NCI-H748 treated with DMSO at 0.1 percent for 48 hours (cell line): ENCODE measurements at places on chromosomes 16 and 17.

DNA sequence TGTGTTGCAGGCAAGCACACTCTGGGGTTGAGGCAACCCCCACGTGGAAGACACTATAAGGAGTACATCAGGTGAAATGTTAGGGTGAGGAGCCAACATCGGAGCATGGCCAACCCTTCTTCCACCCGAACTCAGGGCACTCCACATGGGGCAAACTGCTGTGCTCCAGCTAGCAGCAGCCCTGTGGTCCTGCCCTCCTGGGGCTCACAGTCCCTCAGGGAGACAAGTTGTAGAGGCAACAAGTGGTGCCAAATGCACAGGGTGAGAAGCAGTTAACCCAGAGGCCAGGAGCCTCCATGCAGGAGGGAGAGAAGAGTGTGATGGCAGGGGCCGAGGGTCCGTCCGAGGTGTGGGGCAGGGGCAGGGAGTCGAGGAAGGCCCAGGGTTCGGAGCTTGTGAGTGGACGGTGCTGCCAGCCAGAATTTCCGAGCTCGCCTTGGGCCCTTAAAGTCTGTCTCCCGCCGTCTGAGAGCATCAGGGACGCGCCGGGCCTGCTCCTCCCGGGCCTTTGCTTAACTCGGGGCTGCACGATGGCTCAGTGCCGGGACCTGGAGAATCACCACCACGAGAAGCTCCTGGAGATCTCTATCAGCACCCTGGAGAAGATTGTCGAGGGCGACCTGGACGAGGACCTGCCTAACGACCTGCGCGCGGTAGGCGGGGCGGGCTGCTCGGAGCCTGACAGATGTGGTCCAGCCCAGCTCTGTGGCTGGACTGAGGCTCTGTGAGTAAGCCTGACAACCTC is 32.3 kb downstream of the ATPAF2 start:
- no peak for DNase-seq

GRCh38 chr16:58502217-58502921 is 2.4 kb downstream of the NDRG4 start:
- no peak for DNase-seq

DNA sequence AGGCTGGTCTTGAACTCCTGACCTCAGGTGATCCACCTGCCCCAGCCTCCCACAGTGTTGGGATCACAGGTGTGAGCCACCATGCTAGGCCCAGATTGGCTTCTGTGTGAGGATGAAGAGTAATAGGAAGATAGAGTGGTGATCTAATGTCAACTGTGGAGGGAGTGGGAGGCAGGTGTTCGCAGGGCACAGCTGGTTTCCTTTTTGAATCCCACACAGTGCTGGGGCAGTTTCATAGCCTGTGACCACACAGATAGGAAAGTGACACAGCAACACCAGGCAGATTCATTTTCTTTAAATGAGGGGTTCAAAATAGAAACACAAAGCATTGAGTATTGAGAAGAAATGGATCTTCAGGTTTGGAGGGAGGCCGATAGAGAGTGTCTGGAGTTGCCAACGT is 540.3 kb downstream of the WWOX start:
- no peak for DNase-seq

GRCh38 chr16:75089486-75090202 is 26.9 kb downstream of the LDHD start:
- DNase-seq: no peak

DNA sequence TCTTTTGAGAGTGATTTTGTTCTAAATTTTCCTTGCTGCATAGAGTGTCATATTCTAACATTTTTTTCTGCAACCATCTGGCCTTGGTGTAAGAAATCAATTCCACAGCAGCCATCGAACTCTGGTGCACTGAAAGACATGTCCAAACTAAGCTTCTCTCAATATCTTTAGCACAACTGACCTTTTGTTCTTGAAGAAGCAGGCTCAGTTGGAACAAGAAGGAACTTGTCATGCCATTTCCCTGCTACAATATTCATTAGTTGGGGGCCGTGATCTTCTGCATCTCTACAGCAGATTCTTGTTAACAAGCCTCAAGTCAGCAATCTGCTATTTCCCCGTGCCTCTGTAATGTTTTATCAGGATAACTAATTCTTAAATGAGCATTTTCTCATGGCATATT is 1305.6 kb downstream of the CDH11 start:
- no peak for DNase-seq

DNA sequence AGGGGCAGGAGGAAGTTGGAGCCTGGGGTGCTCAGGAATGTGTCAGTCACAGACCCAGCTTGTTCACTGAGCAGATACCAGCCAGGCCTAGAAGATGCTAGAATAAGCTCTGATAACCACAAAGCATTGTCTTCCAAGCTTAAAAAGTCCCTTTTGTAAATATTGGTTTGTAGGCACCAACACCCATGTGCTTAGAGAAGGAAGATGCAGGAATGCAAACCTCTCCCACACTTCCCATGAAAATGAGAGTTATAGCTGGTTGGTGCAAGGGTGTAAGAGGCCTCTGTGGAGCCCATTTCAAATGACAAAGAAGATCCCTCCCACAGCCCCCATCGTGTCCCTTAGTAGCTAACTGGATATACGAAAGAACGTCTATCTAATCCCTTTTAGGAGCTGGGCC is 210.3 kb downstream of the C16orf78 start:
- no peak for DNase-seq

DNA sequence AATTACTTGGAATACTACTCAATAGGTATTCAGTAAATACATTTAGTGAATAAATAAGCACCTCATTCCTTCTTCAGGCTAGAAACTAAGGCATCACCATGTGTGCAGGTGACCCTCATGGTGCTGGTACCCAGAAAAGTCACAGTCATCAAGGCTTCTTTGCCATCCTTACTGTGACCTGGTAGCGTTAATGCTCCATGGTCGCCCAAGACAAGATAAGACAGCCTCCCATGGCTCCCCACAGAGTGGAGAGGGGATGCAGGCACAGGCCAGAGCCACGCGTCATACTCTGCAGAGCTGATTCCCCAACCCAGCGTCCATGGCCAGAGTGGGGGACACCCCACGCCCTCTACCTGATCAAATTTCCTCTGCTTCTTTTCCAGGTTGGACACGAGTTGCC is 73.8 kb downstream of the NDE1 start:
- no peak for DNase-seq

DNA sequence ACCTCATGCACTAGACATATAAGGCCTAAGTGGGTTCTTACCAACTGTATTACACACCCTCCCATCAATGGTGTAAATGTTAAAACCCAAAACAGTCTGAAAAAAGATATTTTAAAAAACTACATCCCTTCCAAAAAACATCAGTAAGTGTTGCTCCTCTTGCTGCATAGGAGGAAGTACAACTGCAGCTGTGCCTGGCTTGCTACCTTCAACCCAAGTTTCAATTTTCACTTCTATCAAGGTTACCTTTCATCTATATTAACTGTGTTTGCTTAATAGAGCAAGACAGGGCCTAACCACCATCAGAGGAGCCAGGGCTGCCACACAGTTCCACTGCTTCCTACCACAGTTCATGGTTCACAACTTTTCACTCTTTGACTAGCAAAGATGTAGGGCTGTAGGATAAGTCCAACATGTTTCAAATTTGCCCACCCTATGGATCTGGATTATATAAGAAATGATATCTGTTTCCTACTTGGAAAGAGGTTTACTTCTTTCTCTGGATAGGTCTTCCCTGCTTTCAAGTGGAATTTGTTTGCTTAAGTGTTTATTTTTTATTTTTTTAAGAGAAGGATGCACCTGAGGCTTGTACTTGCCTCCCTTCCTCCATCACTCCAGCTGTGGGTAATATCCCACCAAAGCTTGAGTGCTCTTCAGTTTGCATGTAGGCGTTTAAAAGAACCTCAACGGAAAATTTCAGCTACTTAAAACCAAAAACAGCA is 56.7 kb downstream of the GRB7 start:
- DNase-seq: no peak

- no peak for DNase-seq
Measured at GRCh38 chr17:81534157-81535006, 6.2 kb downstream of the FSCN2 start.

DNA sequence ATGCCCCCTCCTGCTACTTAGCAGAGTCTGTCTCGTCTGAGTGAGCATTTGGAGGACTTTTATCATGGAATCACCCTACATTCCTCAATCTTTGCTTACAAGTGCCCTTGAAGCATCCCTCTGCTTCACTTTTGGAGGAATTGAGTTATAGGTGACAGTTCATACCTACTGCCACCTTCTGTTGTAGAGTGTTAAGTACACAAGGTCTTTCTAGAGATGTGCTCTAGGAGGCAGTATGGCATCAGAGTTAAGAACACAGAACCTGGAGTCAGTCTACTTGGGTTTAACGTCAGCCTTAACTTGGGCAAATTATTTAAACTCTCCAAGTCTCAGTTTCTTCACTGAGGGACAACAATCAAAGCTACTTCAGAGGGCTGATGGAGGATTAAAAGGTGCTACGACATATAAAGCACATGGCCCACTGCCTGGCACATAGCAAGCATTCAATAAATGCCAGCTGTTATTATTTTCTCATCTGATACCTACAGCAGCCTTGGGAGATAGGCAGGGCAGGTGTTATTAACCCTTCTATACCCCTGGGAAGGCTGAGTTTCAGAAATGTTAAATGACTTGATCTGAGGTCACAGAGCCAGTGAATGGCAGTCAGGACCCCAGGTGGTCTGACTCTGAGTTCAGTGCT is 62.2 kb downstream of the UTP18 start:
- no peak for DNase-seq

GRCh38 chr17:55702150-55702549 is 20.5 kb downstream of the TMEM100 start:
- no peak for DNase-seq

DNA sequence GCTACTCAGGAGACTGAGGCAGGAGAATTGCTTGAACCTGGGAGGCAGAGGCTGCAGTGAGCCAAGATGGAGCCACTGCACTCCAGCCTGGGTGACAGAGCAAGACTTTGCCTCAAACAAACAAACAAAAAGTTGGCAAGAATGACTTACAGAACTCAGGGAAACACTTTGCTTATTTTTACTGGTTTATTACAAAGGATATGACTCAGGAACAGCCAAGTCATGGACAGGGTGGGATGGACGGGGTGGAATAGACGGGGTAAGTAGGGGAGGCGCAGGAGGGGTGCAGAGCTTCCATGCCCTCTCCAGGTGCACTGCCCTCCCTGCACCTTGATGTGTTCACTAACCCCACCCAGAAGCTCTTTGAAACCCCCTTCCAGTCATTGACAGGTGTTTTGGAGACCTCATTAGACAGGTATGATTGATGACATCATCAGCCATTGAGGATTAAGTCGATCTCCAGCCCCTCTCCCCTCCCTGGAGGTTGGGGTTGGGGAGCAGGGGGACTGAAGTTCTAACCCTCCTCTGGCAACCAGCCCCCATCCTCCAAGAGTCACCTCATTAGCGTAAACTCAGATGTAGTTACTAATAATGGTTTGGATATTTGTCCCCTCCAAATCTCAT is 41.3 kb upstream of the ZCCHC14 start:
- no peak for DNase-seq

DNA sequence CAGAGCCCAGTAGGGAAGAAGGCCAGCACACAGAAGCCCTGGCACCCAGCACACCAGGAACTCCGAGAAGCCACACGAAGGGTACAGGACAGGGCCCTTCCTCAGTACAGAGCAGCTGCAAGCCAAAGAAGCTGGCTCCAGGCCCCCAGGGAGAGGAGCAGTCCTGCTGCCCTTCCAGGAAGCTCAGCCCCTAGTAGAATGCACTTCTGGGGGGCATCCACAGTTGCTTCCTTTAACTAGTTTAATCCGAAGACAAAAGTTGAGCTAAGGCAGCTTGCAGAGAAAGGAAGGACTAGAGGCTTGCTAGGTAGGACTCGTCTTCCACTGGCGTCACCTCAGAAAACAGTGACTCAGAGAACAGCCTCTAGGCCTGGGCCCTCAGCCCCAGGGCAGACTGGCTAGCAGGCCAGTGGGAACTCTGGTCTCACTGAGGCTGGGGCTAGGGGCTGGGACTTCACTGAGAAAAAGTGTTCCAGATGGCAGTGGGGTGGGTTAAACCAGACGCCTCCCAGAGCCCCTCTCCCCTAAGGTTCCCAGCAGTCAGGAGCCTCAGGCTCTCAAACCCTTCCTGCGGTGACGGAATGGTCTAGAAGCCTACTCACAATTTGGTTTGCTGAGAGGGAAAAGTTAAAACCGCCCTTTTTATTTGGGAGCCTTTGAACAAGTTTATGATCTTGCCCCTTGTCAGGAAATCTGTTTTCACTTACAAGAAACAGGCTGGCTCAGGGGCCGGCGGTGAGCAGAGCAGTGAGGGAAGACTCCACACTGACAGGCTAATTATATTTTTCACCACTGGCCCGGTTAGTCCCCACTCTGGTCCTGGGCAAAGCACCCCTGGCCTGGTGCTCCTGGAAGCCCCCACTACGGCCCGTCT is 41.4 kb downstream of the ACTG1 start:
- no peak for DNase-seq

GRCh38 chr17:8867361-8867981 is at the start of gene PIK3R6:
Gene PIK3R6, minus strand, starts transcription at chr17:8867674. Its CDS starts 17,880 bp downstream, at chr17:8849794.
- DNase-seq: peak; percentile 50

- no peak for DNase-seq
Measured at GRCh38 chr17:2862197-2862596, 66.0 kb downstream of the RAP1GAP2 start.

DNA sequence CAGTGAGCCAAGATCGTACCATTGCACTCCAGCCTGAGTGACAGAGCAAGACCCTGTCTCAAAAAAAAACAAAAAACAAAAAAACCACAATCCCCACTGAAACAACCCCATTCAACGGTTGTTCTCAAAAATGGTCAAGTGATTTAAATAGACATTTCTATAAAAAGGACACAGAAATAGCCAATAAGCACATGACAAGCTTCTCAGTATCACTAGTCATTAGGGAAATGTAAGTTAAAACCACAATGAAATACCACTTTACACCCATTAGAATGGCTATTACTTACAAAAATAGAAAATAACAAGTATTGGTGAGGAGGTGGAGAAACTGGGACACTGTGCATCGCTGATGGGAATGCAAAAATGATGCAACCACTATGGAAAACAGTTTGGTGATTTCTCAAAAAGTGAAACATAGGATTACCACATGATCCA is 26.6 kb upstream of the MYLK3 start:
- DNase-seq: no peak

DNA sequence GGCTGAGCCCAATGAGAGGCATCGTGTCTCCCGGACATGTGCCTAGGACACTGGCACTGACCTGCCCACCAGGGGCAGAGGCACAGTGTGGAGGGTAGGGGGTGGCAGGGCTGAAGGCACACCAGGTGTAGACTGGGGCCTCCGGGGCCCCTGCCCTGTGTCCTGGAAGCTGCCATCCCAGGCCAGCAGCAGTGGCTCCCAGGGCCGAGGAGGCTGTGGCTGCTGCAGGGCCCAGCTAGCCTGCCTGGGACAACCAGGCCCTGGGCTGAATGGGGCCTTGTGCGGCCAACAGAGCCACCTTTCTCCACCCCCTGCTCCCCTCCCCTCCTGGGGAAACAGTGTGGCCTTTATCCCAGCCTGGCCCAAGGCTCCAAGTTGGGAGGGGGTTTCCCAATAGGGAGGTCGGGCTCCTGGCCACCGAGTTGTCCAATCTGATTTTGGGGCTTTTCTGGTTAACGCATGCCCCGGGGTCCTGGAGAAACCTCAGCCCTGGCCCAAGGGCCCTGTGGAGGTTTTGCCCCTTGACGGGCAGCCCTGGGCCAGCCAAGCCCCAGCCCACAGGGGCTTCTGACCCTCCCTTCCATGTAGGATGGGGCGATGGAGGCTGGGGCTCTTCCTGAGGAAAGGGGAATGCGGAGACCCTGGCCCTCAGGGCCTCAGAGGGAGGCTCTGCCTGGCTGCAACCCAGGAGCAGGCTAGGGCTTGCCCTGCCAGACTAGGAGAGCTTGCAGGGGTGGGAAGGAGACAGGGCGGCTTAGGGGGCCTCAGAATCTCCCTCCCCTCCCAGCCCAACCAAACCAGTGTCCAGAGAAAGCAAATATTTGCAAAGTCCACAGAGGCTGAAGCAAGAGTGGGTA is 4.2 kb downstream of the MTSS2 start:
- DNase-seq: no peak

GRCh38 chr17:9290226-9290613 is 268.9 kb downstream of the NTN1 start:
- no peak for DNase-seq
